RWPE2 (cell line): ENCODE measurements at places on chromosomes 7 and 10.

DNA sequence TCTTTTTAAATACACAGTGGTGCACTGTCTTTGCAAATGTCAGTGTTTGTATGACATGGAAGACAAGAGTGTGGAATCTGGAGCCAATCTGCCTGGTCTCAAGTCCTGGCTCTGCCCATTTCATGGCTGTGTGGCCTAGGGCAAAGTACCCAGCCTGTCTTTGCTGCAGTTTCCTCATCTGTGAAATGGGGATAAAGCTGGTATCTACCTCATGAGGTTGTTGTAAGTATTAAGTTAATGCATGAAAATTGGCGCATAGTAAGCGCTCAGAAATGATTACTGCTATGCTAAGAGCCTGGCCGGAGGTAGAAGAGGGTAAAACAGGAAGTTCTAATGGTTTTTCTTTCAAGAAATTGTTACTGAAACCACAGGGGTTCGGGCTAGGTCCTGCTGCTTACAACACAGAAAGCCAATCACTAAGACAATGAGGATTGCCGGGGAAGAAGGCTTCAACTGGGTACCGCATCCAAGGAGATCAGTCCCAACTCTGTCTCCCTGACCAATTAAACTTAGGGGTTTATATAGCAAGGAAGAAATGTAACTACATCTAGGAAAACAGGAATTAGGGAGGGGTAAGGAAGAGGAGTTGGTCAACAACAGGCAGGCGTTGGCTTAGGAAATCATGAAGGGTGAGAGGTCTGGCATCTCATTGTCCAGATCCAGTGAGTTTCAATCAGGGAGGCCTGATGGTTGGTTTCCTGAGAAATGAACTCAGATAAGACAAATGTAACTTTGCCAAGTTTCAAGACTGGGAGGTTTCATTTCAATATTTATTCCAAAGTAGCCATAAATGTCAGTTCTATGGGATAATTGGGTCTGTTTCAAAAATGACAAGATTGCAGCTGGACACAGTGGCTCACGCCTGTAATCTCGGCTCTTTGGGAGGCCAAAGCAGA is 57.0 kb downstream of the CHST3 start:
- DNase-seq = no peak

GRCh38 chr10:4721999-4722753 is 103.8 kb upstream of the AKR1E2 start:
- no peak for DNase-seq

- DNase-seq = no peak
Measured at GRCh38 chr10:95906677-95907455, 909 bp upstream of the CC2D2B start.

DNA sequence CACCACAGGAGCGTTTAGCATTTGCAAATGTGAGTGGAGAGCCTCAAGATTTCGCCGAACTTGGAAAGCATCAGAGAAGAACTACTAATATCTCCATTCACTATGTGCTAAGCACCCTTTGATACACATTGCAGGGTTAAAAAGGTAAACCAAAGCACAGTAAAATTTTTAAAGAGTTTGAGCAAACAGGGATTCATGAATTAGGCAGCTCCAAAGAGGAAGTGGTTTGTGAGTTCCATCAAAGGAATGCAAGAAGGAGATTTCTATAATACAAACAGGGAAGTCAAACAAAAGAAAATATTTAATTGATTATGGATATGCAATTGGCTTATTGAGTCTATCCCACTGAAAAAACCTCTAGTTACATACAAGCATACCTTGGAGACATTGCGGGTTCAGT is 81.1 kb upstream of the TMEM72 start:
- no peak for DNase-seq

DNA sequence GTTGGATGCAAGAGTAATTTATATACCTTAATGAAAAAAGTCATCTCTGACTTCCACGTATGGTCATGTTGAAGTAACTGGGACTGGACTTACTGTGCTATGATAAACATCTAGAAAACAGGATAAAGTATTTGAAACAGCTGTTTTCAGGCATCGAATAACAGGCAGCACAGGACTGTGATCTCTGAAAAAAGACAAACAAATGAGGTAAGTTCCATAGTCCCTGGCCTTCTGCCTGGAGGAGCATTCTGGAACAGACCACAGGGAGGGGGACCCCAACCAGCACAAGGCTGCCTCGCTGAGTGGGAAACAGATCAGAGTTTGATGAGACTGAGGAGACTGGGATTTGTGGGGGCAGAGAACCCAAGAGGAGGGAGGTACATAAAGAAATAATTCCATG is 89.1 kb upstream of the HABP2 start:
- no peak for DNase-seq

GRCh38 chr10:74027702-74028101 is 29.8 kb downstream of the VCL start:
- no peak for DNase-seq
